NCI-H2081 treated with DMSO at 0.1 percent for 48 hours (cell line): ENCODE measurements at places on chromosomes 2 and 18.

DNA sequence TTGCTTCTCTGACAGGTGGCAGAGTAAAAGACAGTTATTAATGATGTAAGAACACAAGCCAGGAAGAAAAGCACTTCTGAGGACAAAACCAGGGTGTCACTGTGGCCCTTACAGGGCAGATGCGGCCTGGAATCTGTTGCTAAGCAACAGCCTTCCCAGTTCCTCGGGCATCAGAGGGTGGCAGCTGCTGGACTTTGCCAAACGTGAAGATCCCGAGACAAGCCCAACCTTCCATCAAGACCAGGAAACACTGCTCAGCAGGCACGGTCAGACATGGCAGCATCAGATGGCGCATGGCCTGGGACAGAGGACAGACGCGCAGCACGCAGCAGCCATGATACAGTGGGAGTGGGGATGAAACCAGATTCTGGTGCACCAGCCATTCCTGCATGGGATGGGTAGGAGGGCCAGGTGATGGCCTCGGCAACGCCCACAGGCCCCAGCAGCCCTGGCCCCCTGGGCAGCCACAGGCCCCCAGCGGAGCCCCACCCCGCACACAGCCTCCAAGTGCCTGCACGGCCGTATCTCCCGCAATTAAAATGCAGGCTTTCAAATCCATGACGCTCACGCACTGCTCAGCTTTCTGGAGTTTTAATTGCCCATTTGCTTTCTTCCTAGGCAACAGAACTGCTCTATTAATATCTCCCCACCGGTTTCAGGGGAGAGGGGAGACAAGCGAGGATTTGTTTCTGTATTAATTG, 89.0 kb downstream of the EIPR1 start:
- DNase-seq = no peak

DNA sequence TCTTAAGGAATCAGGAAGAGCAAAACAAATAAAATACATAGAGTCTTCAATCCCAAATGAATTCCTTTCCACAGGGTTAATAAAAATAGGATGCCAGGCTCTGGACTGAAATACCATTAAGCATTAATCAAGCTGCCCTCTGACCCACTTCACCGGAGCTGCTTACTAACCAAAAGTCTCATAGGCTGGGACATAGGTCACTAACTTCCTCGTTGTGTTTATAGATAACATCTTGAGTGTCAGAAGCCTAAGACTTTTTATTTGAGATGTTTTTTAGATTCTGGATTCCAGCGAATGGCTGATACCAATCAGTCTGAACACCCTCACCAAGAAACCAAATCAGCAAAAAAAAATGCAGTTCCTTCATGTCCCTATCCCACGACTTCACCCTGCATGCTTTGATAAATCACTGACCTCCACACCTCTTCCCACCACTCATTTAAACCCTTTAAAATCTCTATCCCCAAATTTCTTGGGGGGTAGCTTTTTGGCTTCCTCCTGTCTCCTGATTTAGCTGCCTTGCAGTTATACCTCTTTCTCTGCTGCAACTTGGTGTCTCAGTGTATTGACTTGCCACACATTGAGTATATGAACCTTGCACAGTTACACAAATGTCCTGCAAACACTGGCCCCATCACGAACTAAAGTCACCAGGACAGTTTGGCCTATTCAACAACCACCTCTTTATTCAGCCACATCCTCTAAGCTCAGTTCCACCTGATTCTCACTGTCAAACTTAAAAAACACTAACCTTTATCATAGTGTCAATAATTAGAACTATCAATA, 399.3 kb downstream of the METTL4 start:
- no peak for DNase-seq

- no peak for DNase-seq
Observed at GRCh38 chr2:200306931-200307723, 634 bp downstream of the SPATS2L start.

DNA sequence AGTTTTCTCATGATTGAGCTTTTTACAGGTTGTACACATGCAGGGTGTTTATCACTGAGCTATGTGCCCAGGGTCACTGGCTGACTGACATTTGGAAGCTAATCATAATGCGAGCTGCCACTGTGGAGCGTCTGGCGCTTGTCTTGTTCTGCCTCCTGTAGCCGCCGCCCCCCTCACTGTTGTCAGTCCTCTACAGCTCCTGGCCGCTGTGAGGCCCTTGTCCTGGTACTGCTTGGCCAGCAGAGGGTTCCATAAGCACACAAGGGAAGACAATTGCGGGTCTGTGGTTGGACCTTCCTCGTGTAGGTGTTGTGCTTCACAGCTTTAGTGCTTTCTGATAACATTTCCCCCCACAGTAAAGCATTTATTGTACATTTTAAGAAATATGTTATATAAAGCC, 105.6 kb upstream of the LDLRAD4 start:
- DNase-seq = no peak

DNA sequence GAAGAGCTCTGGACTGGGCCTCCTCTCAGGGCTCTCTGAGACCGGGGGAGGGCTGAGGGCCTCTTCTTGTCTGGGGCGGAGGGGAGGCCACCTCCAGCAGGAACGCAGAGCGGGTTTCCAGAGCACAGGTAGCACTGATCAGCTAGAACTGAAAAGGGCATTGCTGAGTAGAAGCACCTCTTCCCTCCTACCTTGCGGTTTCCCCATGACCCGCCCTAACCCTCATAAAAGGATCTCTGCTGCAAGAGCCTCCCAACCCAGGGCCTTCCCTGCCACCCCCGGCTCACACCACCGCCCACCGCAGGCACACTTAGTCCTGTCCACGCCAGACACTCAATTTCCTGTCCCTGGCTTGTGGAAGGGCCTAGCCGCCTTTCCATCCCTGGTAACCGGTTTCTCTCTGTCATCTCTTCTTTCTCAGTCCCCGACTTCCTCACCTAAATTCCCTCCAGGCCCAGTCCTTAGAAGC, 966 bp downstream of the ADCY3 start:
- DNase-seq = no peak

GRCh38 chr18:45049578-45050319, 369.1 kb downstream of the SETBP1 start:
- no peak for DNase-seq

DNA sequence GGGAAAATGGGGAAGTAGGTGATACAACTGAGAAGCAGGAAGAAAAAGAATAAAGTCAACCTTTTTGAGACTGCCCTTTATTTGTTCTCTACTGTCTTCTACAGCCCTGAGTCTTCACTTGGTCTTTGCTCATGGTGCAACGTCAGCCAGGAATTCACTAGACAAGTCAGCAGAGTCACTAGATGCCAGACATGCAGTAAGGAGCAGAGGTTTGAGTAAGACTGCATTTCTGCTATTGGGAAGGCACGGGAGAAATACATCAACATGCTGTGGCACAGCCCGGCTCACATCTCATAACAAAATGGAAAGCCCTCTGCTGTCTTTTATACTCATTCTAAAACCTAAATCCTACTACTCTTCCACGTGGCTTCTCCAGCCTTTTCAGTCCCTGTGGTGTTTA, 67.1 kb downstream of the PRELID3A start:
- DNase-seq = no peak
